Coronary artery (tissue), 2 donors: ENCODE measurements at places on chromosomes 3 and 15.

- DNase-seq = no peak
Measured at GRCh38 chr15:91537856-91538255, 315.7 kb upstream of the SLCO3A1 start.

- peak; percentile 63 for DNase-seq
Measured at GRCh38 chr3:134066158-134066541, 36.4 kb upstream of the SLCO2A1 start.

DNA sequence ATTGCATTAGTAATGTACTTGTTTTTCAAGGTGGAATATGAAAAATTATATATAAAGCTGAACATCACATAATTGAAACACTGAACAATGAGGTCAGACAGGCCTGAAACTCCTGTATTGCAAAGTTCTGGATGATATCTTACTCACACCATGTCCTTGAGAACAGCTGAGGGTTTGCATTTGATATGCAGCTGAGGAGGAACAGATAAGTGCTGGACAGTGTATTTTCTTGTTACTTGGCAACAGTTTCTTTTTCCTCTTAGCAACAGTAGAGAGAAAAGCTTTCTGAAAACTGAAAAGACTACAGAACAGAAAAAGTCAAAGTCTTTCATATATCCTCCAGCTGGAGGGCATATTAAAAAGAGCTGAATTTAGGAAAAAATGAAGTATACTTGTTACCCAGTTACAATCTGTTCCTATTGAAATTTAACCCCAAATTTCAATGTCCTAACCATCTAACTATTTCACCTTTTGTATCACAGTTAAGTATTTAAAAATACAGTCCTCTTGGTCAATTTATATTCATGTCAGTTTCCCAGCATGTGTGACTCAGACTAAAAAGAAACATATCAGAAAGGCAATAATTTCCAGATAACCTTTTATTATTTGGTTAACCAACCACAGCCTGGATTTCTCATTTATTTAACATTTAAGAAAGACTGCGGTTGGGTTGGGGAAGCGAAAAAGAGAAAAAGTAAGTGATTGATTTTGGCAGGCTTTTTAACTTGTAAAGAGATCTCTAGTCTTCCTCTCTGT lies 733.0 kb upstream of the DPPA4 start:
- no peak for DNase-seq

DNA sequence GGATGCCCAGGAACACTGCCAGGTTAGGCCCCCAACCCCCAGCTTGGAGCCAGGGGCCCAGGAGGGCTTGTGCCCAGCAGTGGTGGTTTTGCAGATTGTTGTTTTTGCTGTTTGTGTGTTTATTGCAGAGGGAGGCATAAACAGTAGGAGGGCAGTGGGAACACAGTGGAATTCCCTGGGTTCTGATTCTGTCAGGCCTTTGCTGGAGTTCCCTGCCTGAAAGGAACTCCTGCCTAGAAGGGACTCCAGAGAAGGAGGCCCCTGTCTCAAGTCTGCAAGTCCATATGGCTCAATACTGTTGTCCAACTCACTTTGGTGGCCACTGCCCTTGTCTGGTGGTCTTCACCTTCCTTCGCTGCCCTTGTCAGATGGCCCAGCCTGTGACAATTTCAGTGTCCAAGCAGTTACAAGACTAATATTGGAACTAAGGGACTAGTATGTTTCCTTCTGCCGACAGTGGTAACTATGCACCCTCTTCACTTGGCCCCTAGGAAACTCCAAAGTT lies 47.4 kb upstream of the RAB6B start:
- no peak for DNase-seq

DNA sequence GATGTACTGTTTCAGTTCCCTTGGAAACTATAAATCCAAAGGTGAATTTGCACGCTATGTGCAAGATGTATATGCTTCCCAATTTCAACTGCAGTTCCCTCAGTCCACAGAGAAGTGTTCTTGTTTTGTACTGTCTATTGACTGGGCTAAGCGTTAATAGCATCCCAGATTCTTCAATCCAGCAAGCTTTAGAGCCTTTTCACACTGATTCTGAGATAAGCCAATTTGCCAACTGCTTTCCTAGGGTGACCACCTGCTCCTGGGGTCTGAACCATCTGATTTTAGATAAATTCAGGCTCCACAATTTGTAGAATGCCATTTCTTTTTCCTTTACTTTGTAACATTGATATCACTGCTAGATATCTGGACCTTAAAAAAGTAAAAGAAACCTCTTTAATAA lies 340.1 kb downstream of the PTPRG start:
- DNase-seq = no peak

DNA sequence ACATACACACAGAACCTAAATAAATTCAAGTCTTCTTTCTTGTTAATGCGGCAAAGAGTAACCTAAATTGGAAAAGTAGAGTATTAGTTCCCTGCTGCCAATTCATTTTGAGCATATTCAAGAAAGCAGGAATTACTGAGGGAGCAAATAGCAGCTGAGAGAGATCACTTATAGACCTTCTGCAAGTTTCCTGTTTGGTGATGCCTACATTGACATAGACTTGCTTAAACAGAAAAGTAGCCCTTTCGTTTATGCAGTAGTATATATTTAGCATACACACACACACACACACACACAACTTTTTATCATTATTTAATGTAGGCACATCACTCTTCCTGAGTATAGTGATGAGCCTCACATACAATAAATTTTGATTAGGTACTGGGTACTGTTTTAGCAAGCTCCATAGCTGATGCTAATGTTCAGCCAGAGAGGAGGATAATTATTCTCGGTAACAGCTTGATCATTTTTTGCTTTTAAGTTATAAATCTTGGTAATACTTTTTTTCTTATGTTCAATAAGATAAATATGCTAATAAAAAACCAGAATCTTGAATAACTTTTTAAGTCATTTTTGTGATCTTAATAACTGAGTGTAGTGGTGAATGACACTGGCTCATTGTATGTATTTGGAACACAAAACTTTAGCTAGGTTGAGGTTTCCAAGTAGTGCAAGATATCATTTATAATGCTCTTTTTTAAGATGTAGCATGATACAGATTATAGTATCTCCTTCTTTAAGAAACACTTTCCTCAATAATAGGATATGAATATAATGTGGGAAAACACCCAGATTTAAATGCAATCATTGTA lies 174.7 kb downstream of the MBNL1 start:
- no peak for DNase-seq

GRCh38 chr15:43792761-43793476 lies 799 bp downstream of the SERF2 start:
- DNase-seq = no peak

- DNase-seq = no peak
Measured at GRCh38 chr15:91196768-91197167, 96.7 kb downstream of the SV2B start.

- DNase-seq = no peak
Measured at GRCh38 chr3:41900265-41900664, 61.6 kb downstream of the ULK4 start.

GRCh38 chr3:15449489-15450224 lies 22.3 kb downstream of the EAF1 start:
- no peak for DNase-seq

GRCh38 chr3:185150561-185150960 lies 2.3 kb downstream of the C3orf70 start:
- DNase-seq = no peak

DNA sequence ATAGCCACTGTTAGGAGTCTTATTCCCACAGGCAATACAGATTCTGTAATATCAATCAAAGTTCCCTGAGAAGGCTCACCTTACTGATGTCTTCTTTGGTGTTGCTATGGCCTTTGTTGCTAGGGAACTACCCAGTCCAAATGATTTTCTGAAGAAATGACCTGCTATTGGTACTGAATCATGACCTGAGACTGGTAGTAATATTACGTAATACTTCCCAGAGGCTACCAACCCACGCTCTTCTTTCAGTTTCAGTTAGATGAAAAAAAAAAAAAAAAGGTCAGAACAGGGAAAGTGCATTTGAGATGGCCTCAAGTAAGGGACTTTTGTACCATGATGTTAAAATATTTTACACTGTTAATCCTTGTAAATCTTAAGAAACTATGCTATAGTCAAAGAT lies 1092.5 kb upstream of the EPHA6 start:
- DNase-seq = no peak

- DNase-seq = no peak
Measured at GRCh38 chr3:46929324-46929723, 47.2 kb downstream of the CCDC12 start.

DNA sequence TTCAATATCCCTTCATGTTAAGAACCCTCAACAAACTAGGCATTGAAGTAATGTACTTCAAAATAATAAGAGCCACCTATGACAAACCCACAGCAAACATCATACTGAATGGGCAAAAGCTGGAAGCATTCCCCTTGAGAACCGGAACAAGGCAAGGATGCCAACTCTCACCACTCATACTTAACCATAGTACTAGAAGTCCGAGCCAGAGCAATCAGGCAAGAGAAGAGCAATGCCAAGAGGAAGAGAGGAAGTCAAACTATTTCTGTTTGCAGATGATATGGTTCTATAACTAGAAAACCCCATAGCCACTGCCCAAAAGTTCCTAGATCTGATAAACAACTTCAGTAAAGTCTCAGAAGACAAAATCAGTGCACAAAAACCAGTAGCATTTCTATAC lies 161.9 kb downstream of the UBE2E2 start:
- DNase-seq = no peak

DNA sequence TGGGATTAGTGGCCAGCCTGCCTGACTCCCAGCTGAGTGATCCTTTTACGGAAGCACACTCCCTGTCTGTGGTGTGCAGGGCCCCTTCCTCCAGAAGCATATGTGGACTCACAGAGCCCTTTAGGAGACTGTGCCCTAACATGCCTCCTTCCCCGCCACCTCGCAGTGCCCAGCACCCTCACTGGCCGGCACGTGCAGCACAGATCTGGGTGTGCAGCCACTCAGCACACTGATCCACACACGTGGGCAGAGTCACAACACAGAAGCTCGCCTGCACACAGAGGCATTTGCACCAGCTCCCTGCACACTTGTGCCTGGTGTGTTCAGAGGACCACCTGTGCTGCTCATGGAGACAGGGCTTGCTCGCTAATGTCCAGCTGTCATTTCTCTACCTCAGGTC lies 23.6 kb upstream of the CSPG4 start:
- no peak for DNase-seq

DNA sequence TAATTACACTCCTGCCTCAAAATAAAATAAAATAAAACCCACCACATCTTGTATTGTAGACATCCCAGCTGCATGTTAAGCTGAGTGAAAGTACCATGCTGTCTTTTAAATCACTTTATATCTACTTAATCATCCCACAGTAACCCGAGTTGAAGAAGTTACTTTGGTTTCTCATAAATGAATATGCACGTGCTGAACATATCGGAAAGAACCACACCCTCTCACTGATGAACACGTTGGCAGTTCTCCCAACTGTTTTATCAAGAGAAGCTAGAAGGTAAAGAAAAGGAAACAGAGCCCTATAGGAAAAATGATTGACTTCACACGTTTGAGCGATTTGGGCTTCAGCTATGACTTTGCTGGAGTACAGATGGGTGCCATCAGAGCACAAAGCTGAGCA lies 15.9 kb upstream of the TM4SF19 start:
- DNase-seq = no peak

DNA sequence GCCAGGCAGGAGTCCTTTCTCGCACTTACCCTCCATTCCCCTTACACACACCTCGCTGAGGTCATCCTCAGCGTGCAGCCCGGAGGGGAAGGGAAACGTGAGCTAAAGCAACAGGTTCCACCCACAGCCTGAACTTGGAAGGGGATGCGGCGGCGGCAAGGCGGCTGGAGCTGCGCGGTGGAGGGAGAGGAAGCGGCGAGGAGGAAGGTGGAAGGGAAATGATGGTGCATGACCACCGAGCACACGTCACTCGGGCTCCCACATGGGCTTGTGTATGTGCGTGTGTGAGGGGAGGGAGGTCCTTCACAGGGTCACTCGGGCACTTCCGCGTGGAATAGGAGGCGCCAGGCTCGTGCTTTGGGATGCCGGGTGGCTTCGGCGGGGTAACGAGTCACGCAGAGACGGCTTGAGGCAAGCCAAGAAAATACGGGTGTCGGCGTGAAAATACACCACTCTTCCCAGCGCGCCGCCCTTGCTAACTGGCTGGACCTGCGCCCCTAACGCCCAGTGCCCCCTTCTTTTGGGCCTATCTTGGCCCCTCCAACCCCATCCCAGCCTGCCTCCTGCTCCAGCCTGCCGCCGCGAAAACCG lies 225.5 kb upstream of the IL12A start:
- no peak for DNase-seq

DNA sequence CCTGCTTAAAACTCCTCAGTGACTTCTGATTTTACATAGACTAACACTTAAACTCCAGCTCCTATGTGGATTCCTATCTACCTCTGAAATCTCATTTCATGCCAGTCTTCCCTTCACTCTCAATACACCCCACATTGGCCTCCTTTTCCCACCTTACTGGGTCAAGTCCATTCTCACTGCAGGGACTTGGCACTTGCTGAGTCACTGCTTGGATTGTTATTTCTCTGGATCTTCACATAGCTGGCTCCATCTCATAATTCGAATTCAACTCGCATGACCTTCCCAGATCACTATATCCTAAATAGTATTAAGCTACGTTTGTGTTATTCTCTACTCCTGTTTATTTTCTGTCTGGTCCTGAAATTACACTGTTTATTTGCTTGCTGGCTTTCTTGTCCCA lies 59.6 kb upstream of the FRMD4B start:
- no peak for DNase-seq

- peak; percentile 45 for DNase-seq
Measured at GRCh38 chr15:100187677-100188076, 154.1 kb downstream of the ADAMTS17 start.

- no peak for DNase-seq
Measured at GRCh38 chr15:65189102-65189740, 4.1 kb upstream of the CLPX start.

GRCh38 chr3:33544126-33544525 lies 103.9 kb upstream of the UBP1 start:
- no peak for DNase-seq

- DNase-seq = no peak
Measured at GRCh38 chr3:25120665-25121064, 307.4 kb upstream of the RARB start.

- DNase-seq = no peak
Measured at GRCh38 chr3:28042707-28043106, 198.7 kb upstream of the CMC1 start.

GRCh38 chr3:61032991-61033390 lies 218.3 kb downstream of the FHIT start:
- no peak for DNase-seq

GRCh38 chr3:81439108-81439507 lies 322.3 kb downstream of the GBE1 start:
- DNase-seq = no peak

- DNase-seq = no peak
Measured at GRCh38 chr3:159265705-159266104, 463.9 kb downstream of the MFSD1 start.

GRCh38 chr15:67188551-67189218 lies 65.8 kb downstream of the AAGAB start:
- peak; percentile 71 for DNase-seq

GRCh38 chr15:63054985-63055384 lies 12.4 kb downstream of the TPM1 start:
- DNase-seq = no peak

DNA sequence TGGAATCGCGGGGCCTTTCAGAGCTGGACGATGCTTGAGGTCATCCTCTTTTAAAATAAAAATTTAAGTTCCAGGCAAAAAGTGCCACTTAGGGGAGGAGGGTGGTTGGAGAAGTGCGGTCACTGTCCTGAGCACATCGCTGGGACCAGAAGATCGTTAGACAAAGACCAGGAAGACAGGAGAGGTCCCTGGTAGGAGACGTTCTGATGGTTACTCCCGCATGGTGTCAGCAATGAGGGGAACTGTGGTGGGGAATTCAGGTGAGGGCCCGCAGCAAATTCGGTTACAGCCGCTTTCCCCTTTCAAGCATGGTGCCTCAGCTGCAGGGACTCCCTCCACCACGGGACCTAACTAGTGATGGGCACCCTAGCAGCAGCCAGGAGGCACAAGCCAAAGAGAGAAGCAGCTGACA lies 1.0 kb upstream of the ISY1 start:
- DNase-seq = no peak
